Motor neuron (in vitro differentiated cells): ENCODE measurements at places on chromosomes 1 and 21. TPM values are rescaled to one million over a fixed set of nuclear protein-coding genes. Genes with fewer than 3 reads are reported as not detected.

ZZZ3 gene
- total RNA-seq: 81.7 and 83.6 TPM in 2 replicates

APCS gene
- total RNA-seq: not detected in 2 replicates

SYCP1 gene
- not detected in 2 replicates for total RNA-seq

DNA sequence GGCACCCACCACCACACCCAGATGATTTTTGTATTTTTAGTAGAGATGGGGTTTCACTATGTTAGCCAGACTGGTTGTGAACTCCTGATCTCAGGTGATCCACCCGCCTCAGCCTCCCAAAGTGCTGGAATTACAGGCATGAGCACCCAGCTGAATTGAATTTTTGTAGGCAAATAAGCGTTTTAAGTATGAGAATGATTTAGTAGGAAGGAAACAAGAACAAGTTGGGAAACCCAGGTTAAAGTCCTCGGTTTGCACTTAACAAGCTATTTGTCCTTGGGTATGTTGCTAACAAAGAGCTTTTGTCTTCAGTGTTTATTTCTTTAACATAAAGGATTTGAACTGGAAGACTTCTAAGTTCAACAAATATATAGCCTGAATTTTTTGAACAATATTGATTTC lies 23.9 kb downstream of the BTF3L4 start:
- no peak for ATAC-seq

- no peak for ATAC-seq
Observed at GRCh38 chr1:32099426-32099825, 8.4 kb upstream of the KPNA6 start.

DNA sequence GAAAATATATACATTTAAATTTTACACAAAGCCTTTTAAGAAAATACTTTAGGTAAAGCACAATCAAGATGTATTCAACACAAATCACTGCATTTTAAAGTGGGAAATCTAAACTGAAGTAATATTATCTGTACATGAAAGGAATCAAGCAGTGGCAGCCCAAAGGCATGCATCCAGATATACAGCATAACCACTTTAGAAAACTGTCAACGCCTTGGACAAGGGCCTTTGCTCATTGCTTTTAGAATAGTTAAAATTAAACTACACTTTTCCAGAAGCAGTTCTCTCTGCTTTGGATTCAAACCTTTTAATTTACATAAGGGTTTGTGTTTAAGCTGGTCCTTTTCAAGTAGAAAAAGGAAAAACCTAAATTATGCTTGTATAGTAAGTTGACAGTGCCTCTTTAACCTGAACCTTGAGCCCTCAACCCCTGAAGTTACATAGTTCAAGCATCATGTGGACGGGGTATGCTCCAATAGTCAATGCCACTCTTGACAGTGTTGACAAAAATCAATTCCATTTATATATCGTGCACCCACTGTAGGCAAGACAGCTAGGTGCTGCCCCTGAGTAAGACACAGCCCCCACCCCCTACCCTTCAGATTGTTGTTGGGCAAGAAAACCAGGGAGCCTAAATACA lies 22.9 kb downstream of the TOR3A start:
- no peak for ATAC-seq
